ENCODE measurements at places on chromosomes 7 and 10.

DNA sequence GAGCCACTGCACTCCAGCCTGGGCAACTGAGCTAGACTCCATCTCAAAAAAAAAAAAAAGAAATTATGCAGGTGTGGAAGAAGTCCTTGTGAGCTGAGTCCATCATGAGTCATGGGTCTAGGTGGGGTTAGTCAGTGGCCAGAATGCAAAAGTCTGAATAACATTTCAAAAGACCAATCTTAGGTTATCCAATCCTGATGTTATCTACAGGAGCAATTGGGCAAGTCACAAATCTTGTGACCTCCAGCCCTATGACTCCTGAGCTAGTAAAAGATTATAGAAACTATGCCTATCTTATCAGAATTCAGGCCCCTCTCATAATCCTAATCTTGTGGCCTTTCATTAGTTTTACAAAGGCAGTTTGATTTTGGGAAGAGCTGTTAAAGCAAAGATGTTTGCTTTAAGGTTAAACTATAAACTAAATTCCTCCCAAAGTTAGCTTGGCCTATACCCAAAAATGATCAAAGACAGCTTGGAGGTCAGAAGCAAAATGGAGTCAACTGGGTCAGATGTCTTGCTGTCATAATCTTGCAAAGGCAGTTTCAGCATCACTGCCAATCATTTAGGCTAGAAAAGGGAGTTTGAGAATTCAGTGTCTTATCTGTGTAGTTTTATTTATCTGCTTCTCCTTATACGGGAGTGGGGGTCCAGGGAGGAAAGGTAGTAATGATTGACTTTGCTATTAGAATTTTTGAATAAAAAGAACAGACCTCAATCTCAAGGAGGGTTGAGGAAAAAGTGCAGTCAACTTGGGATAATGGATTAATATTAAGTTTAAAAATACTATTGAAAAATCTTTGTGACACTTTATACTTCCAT lies 71.2 kb upstream of the TRIM24 start:
- no peak for DNase-seq

- DNase-seq: no peak
These were observed 27.1 kb upstream of the CD36 start for GRCh38 chr7:80611353-80611752.

- DNase-seq: no peak
These were observed 56.5 kb downstream of the ENO4 start for GRCh38 chr10:116905845-116906210.

DNA sequence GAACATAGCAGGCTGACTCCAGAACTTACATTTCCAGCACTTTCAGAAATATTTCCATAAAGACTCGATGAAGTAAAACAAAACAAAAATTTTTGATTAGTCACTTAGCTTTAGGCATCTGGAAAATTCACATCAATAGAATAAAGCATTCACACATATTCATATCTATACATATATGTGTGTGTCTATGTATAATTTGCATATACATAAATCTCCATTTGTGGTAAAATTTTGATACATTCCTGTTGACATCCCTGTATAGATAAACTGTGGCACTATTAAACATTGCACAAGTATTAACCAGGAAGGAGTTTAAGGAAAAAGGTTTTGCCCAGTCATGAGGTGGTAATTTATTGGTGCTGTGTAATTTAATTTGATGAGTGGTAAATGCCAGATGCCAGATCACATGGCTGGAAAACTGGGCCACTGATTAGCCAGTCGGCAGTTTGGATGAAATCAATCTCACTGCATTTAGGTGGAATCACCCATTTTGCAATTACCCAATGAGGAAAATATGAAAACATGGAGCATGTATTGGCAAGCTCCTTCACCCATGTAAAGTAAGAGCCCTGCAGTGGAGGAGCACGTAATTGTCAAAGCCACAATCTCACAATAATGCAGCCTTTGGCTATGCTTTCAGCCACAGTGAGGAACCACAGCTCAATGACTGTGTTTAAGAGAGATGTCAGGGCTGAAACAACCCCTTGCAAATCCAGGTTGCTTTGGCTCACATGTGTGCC lies 294.6 kb downstream of the RNLS start:
- no peak for DNase-seq

DNA sequence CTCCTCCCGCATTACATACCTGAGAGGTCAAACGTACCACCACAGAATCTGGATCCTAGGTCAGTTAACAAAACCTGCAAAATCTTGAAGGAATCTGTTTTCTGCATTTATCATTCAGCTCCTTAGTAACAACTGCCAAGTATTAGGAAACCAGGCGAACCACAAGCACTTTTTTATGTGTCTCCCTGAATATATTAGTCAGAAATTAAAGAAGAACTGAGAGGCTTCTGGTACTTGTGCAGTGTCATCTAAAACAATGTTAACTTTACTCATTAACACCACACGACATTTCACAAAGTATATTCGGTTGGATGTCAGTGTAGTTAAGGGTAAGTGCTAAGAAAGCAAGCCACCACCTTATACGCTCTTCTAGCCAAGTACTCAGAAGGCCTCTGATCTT lies 2.5 kb downstream of the CCDC6 start:
- DNase-seq: peak; percentile 36

DNA sequence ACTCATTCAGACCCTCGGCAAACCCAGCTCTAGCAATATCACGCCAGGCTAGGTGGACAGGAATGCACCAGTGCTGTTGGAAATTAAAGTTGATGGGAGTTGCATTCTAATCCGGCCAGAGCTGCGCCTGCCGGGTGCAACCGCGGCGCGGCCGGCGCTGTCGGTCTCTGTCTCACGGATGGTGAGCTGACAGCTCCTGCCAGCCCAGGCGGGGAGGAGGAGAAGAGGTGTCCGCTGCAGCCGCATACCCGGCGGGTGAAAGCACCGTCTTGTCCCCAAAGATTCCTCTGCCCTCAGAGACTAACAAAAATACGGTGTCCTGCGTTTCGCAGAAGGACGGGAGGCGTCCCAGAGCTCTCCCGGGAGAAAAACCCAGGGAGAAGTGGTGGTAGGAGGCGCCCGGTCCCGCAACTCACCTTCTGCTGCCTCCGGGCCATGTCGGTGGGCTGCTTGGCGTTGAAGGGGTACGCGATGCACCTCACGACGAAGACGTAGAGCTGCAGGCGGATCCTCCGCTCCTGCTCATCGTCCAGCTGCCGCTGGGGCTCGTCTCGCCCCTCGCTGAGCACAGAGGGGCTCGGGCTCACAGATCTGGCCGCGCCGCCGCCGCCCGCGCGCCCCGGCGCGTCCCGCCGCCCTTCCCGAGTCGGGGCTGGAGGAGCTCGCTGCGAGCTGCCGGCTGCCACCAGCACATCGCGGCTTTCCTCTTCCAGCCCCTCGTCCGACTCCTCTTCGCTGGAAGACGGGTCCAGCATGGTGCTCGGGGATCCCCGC lies 490 bp downstream of the CADPS2 start:
- peak; percentile 17 for DNase-seq

GRCh38 chr7:100122568-100122967 lies 3.1 kb downstream of the CNPY4 start:
- DNase-seq: no peak

- no peak for DNase-seq
These were observed 2.6 kb upstream of the TMEM130 start for GRCh38 chr7:98872328-98872924.

DNA sequence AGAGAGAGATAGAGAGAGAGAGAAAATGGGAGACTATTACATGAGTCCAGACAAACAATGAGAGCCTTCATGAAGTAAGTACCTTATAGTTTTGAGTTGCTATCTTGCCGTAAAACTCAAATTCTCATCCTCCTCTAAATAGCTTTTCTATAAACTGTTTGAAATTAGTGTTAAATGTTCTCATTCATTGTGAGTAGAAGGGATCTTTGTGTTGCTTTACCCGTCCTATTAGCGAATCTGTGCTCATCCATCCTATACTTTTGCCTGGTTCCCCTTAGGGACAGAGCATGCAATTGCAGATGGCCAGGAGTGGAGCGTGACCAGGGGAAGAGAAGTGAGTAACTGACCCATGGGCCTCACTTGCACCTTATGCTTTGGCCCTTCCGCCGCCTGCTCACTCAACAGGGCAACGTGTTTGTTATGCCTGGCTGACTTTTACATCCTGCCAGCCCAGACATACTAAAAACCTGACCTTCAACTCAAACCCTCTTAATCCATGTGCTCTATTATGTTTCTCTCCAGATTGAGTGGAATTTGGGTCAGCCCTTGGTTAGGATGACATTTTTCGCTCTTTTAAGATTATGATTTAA lies 244.2 kb upstream of the YAE1 start:
- DNase-seq: no peak

GRCh38 chr7:3028758-3029093 lies 14.9 kb downstream of the CARD11 start:
- no peak for DNase-seq
